Panc1 (cell line): ENCODE measurements at places on chromosomes 2 and 18. TPM values are rescaled to one million over a fixed set of nuclear protein-coding genes. Genes with fewer than 3 reads are reported as not detected.

- DNase-seq: no peak
Measured at GRCh38 chr2:24359129-24360049, 947 bp downstream of the ITSN2 start.

Gene ST8SIA3
- not detected for total RNA-seq

- no peak for DNase-seq
Measured at GRCh38 chr2:118670838-118671237, 176.6 kb downstream of the EN1 start.

Gene ACMSD
- total RNA-seq: not detected

DNA sequence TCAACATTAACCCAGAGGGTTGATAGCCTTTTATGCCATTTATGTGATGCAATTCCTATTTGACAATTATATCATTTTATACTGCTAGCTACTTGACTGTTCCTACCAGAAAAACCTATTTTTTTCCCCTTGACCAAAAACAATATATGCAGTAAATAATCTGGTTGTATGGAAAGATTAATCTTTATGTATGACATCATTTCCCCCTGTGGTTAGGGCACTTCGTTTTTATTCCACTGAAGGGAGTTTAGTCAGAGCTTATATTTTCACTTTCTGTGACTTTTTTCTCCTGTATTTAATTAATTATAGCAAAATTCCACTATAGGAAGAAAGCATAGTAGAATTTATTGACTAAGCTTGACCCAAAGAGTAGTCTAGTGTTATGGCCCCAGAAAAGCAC lies 107.6 kb downstream of the HAUS1 start:
- DNase-seq: no peak

DNA sequence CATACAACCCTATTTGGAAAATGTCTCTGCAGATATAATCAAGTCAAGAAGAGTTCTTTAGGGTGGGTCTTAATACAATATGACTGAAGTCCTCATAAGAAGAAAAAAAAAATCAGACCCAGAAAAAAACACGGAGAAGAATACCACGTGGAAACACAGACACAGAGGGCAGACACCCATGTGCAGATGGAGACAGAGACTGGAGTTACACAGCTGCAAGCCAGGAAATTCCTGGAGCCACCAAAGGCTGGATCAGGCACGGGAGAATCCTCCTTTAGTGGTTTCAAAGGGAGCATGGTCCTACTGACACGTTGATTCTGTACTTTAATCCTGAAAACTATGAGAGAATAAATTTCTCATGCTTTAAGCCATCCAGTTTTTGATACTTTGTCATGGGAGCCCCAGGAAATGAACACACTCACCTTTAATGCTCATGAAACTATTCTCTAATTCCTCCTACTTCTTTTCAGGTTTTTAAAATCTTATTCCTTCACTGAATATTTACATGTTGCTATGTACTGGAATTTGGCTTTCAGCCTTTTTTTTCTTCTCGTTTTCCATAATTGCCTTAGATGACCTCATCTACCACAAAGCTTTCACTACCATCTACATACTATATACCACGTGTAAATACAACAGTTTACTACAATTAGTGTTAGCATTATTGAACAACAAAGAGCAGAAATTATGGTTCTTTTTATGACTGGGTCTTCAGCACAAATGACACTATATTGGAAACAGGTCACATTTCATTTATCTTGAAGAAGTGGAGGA lies 529.1 kb downstream of the IRS1 start:
- no peak for DNase-seq

- no peak for DNase-seq
Measured at GRCh38 chr2:33371304-33372090, 105.0 kb upstream of the RASGRP3 start.

DNA sequence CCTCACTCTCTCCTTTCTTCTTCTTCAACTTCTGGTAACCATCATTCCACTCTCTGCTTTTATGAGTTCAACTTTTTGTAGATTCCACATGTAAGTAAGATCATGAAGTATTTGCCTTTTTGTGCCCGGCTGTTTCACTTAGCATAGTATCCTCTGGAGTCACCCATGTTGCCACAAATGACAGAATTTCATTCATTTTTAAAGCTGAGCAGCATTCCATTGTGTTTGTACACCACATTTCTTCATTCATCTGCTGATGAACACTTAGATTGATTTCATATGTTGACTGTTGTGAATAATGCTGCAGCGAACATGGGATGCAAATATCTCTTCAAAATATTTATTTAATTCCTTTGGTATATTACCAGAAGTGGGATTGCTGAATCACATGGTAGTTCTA lies 133.6 kb upstream of the ERBB4 start:
- DNase-seq: no peak

Gene OBSL1
- 25.5 TPM for total RNA-seq

GRCh38 chr2:141506135-141506534 lies 624.7 kb downstream of the LRP1B start:
- DNase-seq: no peak

Gene SH3BP4
- total RNA-seq: 133 TPM

GRCh38 chr2:172554352-172555271 lies 1.3 kb upstream of the PDK1 start:
- DNase-seq: no peak

Gene MALL
- total RNA-seq: 159 TPM

- DNase-seq: no peak
Measured at GRCh38 chr18:3350566-3351527, 88.9 kb downstream of the MYL12B start.

DNA sequence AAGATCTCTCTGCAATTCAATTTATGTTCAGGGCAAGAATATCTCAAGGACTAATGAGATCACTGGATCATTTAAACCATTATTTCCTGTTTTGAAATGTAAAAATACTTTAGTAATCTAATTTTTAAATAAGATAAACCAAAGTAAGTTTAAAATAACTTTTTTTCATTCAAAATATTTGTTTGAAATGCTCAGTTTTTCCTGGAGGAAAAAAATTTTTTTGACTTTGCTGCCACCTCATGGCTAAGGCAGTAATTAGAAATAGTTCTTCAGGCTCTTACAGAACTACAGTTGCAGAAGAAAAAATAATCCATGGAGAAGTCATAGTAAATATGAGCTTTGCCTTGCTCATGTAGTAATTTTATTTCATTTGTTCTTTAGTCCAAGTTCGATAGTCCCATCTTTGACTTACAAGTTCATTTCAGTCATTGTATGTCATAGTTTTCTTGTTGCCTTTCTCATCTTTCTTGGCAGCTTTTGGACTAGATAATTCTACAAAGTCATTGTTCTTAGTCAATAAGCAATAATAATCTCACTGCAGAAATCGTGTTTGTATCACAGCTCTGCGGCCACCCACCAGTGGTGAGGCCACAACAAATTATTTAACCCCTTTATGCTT lies 127.4 kb downstream of the DPP4 start:
- peak; percentile 25 for DNase-seq

- no peak for DNase-seq
Measured at GRCh38 chr2:10568736-10569432, 120.8 kb upstream of the ODC1 start.

Gene ADRA2B
- 0.28 TPM for total RNA-seq

Gene METTL5
- 81.4 TPM for total RNA-seq

DNA sequence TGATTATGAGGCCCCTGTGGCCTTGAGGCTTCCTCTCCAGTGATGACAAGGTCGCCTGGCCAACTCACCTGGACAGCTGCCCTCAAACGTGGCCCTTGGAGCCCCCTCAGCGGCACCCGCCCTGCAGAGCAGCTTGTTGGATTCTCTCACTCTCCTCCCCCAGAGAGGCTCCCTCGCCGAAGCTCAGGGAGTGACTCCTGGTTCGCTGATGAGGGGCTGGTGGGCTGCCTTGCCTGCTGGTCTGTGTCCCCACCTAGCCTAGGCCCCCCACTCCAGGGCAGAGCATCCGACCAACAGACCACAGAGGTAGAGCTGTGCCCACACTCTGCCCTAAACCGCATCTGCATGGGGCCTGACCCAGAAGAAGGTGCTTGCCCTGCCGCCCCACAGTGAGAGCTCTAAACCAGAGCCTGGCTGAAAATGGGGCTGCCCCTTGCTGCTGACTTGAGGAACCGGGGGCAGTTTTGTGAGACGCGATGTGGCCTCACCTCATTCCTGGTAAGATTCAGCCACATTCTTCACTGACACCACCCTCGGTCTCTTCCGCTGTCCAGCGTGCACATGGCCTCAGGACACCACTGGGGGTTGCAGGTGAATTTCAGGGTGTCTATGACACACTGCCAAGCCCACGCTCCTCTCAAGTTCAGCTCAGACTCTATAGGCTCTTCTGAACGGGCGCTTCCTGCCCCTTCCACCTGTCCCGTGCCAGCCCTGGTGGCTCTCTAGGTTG lies 131.6 kb downstream of the CABLES1 start:
- DNase-seq: no peak

Gene PROC
- 1.1 TPM for total RNA-seq

- no peak for DNase-seq
Measured at GRCh38 chr2:202115479-202115971, 42.5 kb downstream of the KIAA2012 start.

Gene CTAGE1
- not detected for total RNA-seq

Gene DAW1
- 0.26 TPM for total RNA-seq

Gene HOXD10
- not detected for total RNA-seq

DNA sequence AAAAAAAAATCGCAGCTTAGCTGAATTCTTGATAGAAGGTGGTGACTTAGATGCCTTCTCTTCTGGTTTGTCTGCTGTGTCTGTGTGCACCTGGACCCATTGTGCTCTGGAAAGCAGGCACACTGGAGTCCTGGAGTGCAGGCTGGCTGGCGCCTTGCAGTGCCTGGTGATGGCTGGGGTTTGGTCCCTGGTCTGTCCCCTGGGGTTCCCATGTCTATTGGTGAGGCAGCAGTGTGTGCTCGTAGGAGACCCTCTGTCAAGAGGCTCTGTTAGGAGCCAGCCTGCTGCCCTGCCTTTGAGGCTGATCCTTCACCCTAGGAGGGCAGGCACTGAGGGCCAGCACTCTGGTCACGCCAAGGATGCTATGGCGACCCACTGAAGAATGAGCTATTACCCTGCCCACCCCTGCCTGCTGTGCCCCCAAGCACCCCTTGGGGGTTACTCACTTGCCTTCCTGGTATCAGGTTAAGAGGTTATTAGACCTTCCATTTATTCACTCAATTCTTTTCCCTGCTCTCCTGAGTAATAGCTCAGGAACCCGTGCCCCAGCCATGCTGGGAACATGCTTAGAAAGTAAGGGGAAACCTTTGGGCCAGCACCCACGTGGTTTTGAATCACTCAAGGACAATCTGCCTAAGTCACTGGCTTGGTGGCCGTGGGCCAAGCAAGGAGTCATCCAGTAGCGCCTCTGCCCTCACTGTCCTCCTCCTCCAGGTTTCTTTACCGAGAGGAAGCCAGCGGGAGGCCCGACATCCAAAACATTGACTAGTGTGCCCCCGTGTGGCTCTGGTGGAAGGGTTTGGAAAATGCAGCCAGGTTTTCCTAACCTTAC lies 284.5 kb downstream of the PRKCE start:
- DNase-seq: peak; percentile 94

DNA sequence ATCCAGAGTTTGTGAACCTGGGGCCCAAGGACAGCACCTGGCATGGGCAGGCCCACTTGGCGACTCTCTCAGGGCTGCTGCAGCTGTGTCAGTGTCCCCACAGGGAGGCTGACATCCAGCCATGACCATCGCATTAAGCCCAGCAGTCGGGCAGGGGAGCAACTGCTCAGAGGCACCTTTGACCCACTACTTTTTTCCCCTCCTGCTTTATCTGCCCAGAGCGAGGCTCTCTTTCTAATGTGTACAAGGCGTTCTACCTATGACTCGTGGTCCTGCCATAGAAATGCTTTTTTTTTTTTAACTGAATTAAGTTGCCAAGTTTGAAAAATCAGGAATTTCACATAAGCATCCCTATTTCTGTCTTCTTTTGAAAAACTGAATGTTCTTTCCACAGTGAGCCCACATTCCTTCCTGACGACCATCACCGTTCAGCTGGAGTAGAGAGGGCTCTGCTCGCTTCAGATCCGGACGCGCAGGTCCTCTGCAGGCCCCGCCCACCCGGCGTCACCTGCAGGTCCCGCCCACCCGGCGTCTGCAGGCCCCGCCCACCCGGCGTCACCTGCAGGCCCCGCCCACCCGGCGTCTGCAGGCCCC lies 403 bp upstream of the CLUL1 start:
- DNase-seq: no peak

DNA sequence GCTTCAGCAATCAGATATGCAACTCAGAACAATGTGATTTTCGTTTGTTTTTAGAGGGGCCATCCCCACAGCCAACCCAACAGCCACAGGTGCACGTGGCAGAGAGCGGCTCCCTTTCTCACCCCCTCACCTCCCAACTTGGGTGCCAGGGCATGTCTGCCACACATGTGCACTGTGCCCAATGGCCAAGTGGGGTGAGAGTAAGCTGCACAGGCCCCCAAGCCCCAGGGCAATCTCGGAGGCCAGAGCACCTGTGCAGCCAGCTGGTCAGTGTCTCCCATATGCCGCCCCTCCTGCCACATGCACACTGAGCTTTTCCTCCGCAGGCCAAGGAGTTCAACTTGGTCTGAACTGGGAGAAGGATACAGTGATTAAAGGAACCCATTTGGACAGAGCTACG lies 1130.2 kb downstream of the DSC3 start:
- DNase-seq: no peak

Gene BOLL
- not detected for total RNA-seq

DNA sequence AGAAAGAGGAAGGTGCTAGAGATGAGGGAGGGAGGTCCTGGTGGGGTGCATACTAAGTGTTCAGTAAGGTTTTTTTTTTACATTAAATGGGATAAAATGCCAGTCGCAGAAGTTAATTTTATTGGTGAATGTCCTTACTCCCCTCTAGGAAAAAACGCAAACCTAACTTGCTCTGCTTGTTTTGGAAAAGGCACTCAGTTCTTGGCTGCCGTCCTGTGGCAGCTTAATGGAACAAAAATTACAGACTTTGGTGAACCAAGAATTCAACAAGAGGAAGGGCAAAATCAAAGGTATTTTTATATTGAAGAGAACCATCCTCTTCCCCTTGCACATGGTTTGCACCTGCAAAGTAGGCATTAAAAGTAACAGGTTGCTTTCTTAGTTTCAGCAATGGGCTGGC lies 12.7 kb upstream of the IL18R1 start:
- DNase-seq: no peak

Gene C2orf80
- not detected for total RNA-seq

DNA sequence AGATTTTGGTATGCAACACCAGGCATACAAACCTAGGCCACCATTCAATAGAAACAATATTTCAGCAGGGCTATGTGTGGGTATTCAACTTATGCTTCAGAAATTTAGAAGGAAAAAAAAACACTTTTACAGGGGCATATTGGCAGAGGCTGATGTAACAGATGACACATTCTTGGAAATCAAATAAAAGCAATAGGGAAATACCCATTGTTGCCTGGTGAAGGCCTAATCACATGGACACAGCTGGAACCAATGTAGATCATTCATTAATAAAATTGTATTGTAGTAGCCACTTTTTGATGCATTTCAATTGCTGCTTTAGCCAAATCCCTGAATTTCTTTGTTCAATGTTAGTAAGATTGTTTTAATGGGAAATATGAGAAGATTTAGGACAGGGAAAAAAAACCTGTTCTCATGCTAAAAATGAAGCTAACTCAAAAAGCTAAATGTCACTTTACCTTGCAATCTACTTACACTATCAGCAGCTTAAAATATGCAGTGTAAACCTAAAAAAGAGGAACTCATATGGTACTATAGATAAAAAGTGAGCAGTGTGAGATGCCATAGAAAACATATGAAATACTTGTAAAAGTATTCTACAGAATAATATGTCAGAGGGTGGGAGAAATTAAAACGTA lies 289.4 kb downstream of the ZEB2 start:
- DNase-seq: no peak

Gene CFAP53
- 0.23 TPM for total RNA-seq

GRCh38 chr2:181440344-181440743 lies 16.8 kb upstream of the ITGA4 start:
- DNase-seq: no peak
